MCF 10A (cell line): ENCODE measurements at places on chromosomes 4 and X. TPM values are rescaled to one million over a fixed set of nuclear protein-coding genes. Genes with fewer than 3 reads are reported as not detected.
A peak's percentile ranks its signal among the peaks of the same experiment; 100 is the strongest.

DNA sequence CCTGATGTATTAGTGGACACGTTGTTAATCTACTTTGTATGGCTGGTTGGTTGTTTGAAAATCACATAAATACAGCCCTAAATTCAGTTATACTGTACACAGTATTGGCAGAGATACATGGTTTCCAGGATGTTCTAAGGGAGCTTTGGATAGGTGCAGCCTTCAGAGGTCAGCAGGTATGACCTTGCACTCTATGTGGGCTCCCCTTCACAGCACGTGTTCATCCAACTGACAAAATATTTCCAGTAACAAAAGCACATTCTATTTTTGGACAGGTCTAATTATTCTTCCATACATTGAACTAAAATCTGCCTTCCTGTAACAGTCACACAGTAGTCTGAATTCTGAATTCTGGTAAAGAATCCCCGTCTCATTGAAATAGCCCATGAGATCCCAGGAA, 92.8 kb upstream of the RAPGEF2 start:
- no peak overlapping the region for H3K27ac ChIP-seq
- H3K27me3 ChIP-seq: no peaks in the 10 kb centered on the region
- no peak overlapping the region for H3K4me3 ChIP-seq
- no peaks in the 10 kb centered on the region for H3K36me3 ChIP-seq

- H3K4me1 ChIP-seq: peaks cover 6% of the 10 kb centered on the region
- H3K4me3 ChIP-seq: no peak overlapping the region
- H3K36me3 ChIP-seq: no peaks in the 10 kb centered on the region
- H3K27ac ChIP-seq: no peak overlapping the region
Observed at GRCh38 chrX:373641-374471, 12.9 kb downstream of the PPP2R3B start.

DNA sequence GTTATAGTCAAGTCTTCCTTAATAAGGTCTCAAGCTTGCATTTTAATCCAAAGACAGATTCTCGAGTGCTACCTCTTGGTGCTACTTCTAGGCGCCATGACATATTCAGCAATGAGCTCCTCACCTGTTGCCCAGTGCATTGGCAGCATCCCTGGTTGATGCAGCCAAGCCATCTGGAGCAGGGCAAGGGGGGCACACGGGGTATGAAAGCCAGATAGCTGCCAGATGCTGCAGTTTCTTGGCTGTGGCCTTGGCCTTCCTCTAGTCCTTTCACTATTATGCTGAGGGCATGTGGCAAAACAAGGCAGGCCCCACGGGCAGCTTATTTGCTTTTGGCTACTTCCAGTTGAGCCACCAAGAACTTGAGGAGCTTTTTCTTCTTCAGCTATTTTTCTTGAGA, 168.6 kb upstream of the PGRMC2 start:
- no peak overlapping the region for H3K27ac ChIP-seq
- H3K36me3 ChIP-seq: no peaks in the 10 kb centered on the region
- peaks cover 19% of the 10 kb centered on the region for H3K4me1 ChIP-seq
- H3K27me3 ChIP-seq: no peaks in the 10 kb centered on the region
- no peak overlapping the region for H3K4me3 ChIP-seq

ZFP92 gene
- not detected in 2 replicates for total RNA-seq

RAB39B gene
- total RNA-seq: 5.0 and 6.0 TPM in 2 replicates

CXorf58 gene
- not detected in 2 replicates for total RNA-seq

DNA sequence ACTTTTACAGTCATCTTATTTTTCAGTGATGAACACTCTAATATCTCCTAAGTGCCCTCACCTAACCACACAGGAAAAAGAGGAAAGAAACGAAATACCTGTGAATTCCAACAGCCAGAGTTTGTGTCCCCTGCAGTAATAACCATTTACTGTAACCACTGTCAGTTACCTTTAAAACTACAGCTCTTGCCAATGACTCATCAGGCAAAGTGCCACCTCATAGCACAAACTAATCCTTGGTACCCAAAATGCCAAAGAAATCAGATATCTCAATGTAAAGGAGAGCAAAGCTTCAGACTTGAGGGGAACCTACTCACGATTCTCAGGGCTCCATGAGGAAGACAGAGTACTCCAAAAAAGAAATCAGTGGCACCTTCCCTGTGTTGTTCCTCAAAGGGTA, 146.5 kb downstream of the NDST3 start:
- H3K36me3 ChIP-seq: no peaks in the 10 kb centered on the region
- DNase-seq: peak; percentile 65
- H3K27me3 ChIP-seq: no peaks in the 10 kb centered on the region
- H3K4me3 ChIP-seq: no peak overlapping the region

GATA1 gene
- not detected in 2 replicates for total RNA-seq

SMIM10 gene
- not detected in 2 replicates for total RNA-seq

DNA sequence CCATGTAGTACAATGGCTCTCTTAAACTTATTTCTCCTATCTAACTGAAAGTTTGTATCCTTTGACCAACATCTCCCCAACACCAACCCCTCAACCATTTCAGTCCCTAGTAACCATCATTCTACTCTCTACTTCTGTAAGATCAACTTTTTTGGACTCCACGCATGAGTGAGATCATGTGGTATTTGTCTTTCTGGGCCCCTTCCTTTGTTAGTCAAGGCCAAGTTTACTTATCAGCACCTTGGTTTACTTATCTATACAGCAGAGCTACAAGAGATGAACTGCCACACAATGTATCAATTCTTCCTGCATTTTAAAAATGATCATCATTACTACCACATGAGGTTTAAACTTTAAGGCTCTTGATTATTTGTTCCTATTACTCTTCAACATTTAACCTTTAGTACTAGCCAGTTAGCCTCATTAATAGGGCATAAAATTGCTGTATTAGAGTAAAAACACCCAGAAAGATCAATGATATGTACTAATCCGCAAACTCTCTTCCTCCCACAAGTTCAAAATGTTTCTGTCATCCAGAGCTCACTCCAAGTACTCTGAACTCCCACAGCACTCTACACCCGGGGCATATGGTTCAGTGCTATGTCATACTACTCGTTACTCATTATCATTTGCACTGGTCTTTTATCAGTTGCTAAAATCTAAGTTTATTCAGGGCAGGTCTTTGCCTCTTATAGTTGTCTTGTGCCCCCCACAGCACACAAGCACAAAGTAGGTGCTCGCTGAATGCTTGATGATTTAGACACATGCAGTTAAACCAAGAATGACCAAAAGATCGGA, 145.7 kb upstream of the ADAMTS3 start:
- peaks cover 15% of the 10 kb centered on the region for H3K27me3 ChIP-seq
- H3K4me1 ChIP-seq: no peaks in the 10 kb centered on the region
- no peak overlapping the region for H3K4me3 ChIP-seq
- DNase-seq: no peak
- no peak overlapping the region for H3K27ac ChIP-seq

DNA sequence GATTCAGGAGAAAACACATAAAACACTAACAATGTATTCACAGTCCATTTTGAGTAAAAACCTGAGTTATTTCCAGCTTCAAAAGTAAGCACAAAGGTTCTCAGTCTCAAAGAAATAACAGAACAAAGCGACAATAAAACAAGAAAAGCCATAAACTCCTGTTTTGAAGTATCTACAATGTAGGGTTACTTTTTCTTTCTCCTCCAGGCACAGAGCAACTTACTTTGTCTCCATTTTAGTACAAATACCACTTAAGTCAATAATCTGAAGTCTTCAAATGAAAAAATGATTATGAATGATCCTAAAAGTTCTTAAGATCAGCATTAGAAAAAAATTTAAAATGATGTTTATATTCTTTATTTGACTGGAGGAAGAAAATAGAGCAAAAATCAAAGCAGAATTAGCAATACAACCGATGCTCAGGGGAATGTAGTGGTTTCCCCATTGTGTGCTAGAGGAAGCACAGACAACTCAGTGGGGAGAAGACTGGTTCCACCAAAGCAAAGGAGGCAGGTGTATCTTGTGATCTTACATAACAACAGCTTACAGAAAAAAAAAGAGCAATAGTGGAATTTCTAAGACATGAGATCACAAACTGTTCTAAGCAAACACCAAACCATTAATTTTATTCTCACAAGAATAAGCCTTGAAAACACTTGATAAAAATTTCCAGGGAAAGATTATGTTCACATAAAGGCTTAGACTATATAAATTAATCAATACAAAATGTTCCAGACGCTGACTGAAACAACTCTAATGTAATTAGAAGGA, 35.1 kb downstream of the EPHA5 start:
- H3K27ac ChIP-seq: no peak overlapping the region
- H3K36me3 ChIP-seq: peaks cover 6% of the 10 kb centered on the region
- no peaks in the 10 kb centered on the region for H3K27me3 ChIP-seq
- DNase-seq: no peak
- H3K4me3 ChIP-seq: no peak overlapping the region

DNA sequence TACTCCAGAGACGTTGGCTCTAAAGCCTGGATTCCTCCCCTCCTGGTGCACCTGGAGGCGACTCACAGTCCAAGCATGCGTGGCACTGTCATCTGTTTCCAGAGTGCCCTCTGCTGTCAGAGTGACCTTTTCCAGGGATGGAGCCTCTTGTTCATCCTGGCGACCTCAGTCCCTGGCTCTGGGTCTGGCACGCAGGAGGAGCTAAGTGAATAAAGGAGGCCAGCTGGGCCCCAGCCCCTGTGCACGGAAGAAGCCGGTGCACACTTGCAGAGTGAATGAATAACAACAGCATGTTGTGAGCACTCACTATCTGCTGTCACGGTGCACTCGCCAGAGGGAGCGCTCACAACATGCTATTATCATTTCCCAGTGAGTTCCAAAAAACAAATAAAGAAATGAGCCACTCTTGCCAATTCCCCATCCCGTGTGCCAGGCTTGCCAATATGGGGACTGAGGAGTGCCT, 27.8 kb upstream of the PSAPL1 start:
- peaks cover 10% of the 10 kb centered on the region for H3K4me1 ChIP-seq
- no peak overlapping the region for H3K4me3 ChIP-seq
- no peaks in the 10 kb centered on the region for H3K36me3 ChIP-seq
- no peak overlapping the region for H3K27ac ChIP-seq

- no peak overlapping the region for H3K27ac ChIP-seq
- H3K4me3 ChIP-seq: no peak overlapping the region
- DNase-seq: no peak
- H3K4me1 ChIP-seq: no peaks in the 10 kb centered on the region
Observed at GRCh38 chr4:189178125-189178746, 762.4 kb upstream of the FRG1 start.

- H3K4me3 ChIP-seq: no peak overlapping the region
- H3K27ac ChIP-seq: no peak overlapping the region
- H3K27me3 ChIP-seq: no peaks in the 10 kb centered on the region
- peaks cover 15% of the 10 kb centered on the region for H3K36me3 ChIP-seq
- DNase-seq: peak; percentile 23
Observed at GRCh38 chr4:122218762-122219161, 66.6 kb downstream of the BLTP1 start.

DNA sequence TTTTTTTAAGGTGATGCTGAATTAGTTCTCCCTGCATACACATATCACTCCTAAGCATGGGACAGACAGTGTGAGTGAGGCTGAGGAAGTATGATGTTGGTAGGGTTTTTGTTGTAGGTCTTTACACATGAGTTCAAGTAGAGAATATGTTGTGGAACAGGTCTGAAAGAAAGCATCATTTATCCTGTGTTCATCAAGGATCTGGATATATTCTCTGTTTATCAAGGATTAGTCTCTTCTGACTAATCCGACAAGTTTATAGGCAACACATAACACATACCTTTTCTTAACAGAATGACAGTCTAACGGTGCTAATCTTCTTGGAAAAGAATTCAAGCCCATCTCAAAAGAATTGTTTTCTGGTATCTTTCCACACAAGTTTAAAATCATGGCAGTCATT, 10.5 kb downstream of the SLIT2 start:
- H3K4me3 ChIP-seq: no peak overlapping the region
- no peak for DNase-seq
- no peaks in the 10 kb centered on the region for H3K27me3 ChIP-seq
- no peak overlapping the region for H3K27ac ChIP-seq
- H3K36me3 ChIP-seq: no peaks in the 10 kb centered on the region

DNA sequence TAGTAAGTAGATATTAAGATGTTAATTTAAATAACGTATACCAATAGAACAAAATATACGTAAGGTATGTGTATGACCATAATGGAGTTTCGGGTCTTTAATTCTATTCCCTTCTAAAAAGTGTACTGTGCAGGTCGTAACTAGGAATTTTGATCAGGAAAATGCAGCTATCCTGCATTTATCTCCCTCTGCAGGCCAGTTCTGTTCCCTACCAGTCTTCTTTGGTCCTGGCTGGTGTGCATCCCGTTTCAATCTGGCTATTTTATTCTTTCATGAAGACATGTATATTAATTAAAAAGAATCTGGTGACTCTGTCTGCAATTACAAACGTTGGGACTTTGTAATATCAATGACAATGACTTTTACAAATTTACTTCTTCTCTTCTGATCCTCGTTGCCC, 534.1 kb upstream of the AADAT start:
- H3K4me3 ChIP-seq: no peak overlapping the region
- H3K4me1 ChIP-seq: no peaks in the 10 kb centered on the region
- H3K36me3 ChIP-seq: no peaks in the 10 kb centered on the region
- peak; percentile 2 for DNase-seq

ZRSR2 gene
- total RNA-seq: 17.0 and 20.3 TPM in 2 replicates

GRCh38 chr4:2247128-2248043, 5.5 kb upstream of the HAUS3 start:
- no peak overlapping the region for H3K27ac ChIP-seq
- H3K36me3 ChIP-seq: peaks cover 18% of the 10 kb centered on the region
- DNase-seq: no peak
- H3K27me3 ChIP-seq: no peaks in the 10 kb centered on the region
- peaks cover 14% of the 10 kb centered on the region for H3K4me1 ChIP-seq

HAUS7 gene
- total RNA-seq: 13.0 and 19.4 TPM in 2 replicates

DNA sequence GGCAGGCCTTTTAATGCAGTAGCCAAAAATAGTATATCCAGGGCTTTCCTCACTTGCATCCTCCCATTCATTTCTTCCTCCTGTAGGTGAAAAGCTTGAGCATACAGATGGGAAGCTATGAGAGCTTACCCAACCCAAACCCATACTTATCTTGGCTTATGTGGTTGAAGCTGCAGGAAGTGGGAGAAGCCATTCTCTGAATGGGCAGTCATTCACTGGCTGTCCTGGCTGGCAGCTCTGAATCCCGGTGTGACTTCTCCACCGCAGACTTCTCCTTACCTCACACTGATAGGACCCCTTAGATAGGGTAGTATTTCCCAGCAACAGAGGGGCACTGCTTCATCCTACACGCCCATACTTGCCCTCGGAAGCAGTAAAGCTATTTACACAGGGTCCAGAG, 125.4 kb downstream of the AMMECR1 start:
- H3K27ac ChIP-seq: no peak overlapping the region
- no peak overlapping the region for H3K4me3 ChIP-seq
- no peaks in the 10 kb centered on the region for H3K4me1 ChIP-seq
- H3K36me3 ChIP-seq: peaks cover 27% of the 10 kb centered on the region
- no peak for DNase-seq

GRCh38 chr4:3291969-3292570, 751 bp upstream of the RGS12 start:
- H3K4me1 ChIP-seq: peaks cover 16% of the 10 kb centered on the region
- peak overlapping the region; percentile 84 for H3K4me3 ChIP-seq

- peaks cover 5% of the 10 kb centered on the region for H3K4me1 ChIP-seq
- DNase-seq: no peak
- H3K27me3 ChIP-seq: no peaks in the 10 kb centered on the region
- H3K4me3 ChIP-seq: no peak overlapping the region
- H3K27ac ChIP-seq: no peak overlapping the region
Observed at GRCh38 chr4:138348055-138348454, 105.9 kb upstream of the SLC7A11 start.

CXCR3 gene
- not detected in 2 replicates for total RNA-seq

EXOC1L gene
- total RNA-seq: not detected in 2 replicates

- no peak overlapping the region for H3K4me3 ChIP-seq
- no peak for DNase-seq
- H3K27ac ChIP-seq: no peak overlapping the region
- H3K4me1 ChIP-seq: no peaks in the 10 kb centered on the region
- no peaks in the 10 kb centered on the region for H3K27me3 ChIP-seq
- no peaks in the 10 kb centered on the region for H3K36me3 ChIP-seq
Observed at GRCh38 chr4:79164907-79165610, 160.8 kb downstream of the NAA11 start.
